ENCODE measurements at places on chromosomes 12 and 14.

DNA sequence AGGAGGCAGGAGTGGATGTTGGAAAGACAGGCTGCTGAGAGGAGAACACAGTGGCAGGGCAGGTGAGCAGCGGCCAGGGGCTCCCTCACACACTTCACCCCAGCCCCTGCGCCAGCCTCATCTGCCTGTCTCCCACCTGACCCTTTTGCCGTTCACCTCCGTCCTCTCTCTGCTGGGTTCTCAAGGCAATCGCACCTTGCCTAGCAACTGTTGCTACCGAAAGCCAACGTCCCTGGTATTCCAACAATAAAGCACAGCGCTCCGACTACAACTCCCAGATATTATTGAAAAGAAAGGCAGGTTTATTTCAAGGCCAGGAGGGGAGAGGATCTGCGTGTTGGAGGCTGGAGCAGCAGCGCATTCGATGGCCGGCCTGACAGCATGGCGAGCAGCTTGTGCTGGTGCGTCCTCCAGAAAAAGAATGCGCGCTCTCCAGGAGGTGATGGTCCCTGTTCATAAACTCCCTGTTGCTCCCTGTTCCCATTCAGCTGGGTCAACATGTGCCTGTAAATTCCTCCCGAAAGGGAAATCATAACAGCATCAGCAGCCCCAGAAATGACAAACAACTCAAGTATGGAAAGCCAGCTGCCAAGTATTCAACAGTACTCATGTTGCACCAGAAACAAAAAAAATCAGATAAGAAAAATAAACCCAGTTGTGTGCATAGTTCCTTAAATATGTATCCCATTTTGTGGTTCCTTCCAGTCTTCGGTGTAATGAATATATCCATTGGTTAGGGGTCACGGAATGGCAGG, 153.0 kb upstream of the DIO3 start:
- no peak for DNase-seq
- H3K27me3 ChIP-seq: peaks cover 7% of the 10 kb centered on the region
- H3K36me3 ChIP-seq: no peaks in the 10 kb centered on the region
- H3K4me3 ChIP-seq: no peak overlapping the region
- no peak overlapping the region for H3K27ac ChIP-seq

DNA sequence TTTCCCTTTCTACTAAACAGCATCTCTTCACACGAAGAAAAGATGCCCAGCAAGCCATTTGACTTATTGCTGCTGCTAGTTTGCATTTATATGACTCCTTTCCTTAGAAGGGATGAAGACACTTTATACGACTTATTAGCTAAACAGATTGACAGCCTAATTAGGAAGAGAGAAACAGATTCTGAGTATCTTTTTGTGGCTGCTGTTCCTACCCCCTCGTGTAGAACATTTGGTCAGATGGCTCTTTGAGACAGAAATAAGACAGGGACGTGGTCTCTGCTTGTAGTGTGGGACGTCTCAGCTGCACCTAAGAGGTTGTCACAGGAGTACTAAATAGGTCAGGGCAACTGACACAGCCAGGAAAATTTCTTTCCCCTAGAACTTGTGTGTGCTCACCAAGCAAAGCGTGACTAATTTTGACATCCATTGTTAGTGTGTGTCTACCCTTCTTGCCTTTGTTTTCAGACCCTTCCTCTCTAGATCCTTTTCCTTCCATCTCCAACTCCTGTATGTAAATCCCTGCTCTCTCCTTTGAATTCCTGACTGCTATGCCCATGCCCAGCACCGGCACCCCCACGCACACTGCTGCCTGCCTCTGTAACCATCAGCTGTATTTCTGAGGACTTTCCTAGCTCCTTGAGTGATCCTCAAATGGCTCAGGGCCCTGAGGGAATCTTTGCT, 83.2 kb downstream of the DAD1 start:
- peak overlapping the region; percentile 83 for H3K27ac ChIP-seq
- no peaks in the 10 kb centered on the region for H3K27me3 ChIP-seq
- DNase-seq: no peak
- peaks cover 28% of the 10 kb centered on the region for H3K4me1 ChIP-seq
- H3K36me3 ChIP-seq: peaks cover 8% of the 10 kb centered on the region

GRCh38 chr12:14303661-14304155, 61.8 kb upstream of the ATF7IP start:
- no peak overlapping the region for H3K4me3 ChIP-seq
- H3K27ac ChIP-seq: no peak overlapping the region
- H3K36me3 ChIP-seq: no peaks in the 10 kb centered on the region
- no peaks in the 10 kb centered on the region for H3K27me3 ChIP-seq

- H3K4me1 ChIP-seq: peaks cover 9% of the 10 kb centered on the region
- no peak overlapping the region for H3K4me3 ChIP-seq
- no peak overlapping the region for H3K27ac ChIP-seq
- DNase-seq: no peak
These were observed 29.4 kb downstream of the ELK3 start for GRCh38 chr12:96223411-96224218.

DNA sequence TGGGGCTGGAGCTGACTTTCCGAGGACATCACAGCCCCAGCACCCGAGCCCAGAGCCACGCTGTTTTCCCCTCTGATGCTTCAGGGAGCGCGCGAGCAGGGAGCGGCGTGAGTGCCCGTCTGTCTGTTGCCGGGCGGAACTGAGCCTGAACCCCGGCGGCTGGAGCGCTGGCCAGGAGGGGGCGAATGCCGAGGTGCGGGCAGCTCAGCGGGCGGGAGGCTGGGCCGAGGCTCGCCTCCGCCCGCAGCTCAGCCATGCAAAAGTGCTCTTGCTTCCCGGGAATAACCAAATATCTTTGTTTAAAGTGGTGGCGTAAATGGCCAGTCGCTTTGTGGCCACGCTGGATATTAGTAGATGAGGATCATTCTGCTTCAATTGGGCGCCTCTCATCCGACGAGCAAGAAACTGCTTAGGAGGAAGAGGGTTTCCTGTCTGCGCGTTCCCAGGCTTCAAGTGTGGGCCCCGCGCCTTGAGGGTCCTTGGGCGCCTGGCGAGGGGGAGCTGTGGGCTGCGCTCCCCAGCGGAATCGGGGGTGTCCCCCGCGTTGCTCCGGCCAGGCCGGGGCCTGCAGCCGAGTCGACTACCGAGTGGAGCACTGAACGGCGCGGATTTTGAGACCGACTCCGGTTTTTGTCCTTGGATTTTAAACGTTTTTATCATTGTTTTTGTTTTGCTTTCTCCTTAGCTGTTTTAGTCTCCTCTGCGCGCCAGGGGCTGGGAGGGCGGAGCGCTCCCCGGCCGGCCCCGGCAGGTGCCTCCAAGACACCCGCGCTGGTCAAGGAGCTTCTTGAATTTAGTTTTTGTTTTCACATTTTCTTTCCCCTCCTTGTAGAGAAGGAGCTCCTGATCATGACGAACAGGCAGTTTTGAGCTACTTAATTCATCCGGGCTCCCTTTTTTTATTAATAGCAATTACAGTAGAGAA, 831 bp upstream of the NKX2-1 start:
- no peak overlapping the region for H3K4me3 ChIP-seq
- H3K4me1 ChIP-seq: peaks cover 11% of the 10 kb centered on the region
- no peaks in the 10 kb centered on the region for H3K36me3 ChIP-seq
- peaks cover 46% of the 10 kb centered on the region for H3K27me3 ChIP-seq
- DNase-seq: no peak

DNA sequence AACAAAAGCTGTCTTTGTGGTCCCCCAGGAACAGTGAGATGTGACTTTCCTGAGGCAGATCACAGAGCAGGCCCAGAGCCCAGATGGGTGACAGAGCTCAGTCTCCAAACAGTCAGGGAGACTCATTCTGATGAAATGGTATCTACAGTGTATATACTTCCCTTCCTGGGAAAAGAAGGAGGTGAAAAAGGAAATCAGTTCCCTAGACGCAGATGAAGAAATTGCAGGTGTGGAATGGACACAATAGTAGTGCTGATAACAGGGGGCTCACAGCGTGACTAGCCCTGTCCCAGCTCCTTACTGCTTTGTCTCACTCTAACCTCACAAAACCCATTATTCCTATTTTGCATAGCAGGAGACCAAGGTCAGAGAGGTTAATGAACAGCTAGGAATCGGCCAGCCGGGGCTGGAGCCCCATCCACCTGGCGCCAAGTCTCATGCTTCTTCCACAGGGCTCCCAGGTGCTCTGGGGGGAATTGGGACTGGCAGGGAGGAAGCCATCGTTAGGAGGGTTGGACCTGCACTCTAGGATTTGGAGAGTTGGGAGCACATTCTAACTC, 11.9 kb downstream of the KCNH3 start:
- peaks cover 15% of the 10 kb centered on the region for H3K27me3 ChIP-seq
- no peak overlapping the region for H3K27ac ChIP-seq
- H3K4me1 ChIP-seq: peaks cover 8% of the 10 kb centered on the region
- no peak overlapping the region for H3K4me3 ChIP-seq

DNA sequence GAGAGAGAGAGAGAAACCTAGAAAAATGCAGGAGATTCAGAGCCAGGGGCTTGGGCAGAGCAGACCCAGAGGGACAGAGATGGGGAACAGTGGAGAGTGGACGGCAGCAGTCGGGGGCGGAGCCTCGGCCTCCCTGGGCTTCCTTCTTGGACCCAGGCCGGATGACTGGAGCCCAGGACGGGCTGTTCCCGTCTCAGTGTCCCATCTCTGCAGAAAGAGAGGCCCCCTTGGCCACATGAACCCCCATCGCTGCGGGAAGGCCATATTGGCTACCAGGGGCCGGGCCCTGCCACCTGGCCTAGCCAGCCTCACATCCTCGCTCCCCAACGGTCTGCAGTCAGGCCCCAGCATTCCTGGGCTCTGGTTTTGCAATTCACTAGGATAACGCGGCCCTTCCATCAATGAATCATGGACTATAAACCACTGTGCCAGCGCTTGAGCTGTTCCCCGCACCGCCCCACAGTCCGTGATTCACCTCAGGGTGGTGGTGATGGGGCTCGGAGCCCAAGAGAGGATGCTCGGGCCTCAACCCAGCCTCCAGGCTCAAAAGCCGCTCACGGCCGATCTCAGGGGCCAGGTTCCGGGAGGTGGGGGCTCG, 116.5 kb downstream of the RFLNA start:
- H3K4me1 ChIP-seq: no peaks in the 10 kb centered on the region
- H3K27ac ChIP-seq: no peak overlapping the region
- peaks cover 31% of the 10 kb centered on the region for H3K36me3 ChIP-seq
- H3K4me3 ChIP-seq: no peak overlapping the region

DNA sequence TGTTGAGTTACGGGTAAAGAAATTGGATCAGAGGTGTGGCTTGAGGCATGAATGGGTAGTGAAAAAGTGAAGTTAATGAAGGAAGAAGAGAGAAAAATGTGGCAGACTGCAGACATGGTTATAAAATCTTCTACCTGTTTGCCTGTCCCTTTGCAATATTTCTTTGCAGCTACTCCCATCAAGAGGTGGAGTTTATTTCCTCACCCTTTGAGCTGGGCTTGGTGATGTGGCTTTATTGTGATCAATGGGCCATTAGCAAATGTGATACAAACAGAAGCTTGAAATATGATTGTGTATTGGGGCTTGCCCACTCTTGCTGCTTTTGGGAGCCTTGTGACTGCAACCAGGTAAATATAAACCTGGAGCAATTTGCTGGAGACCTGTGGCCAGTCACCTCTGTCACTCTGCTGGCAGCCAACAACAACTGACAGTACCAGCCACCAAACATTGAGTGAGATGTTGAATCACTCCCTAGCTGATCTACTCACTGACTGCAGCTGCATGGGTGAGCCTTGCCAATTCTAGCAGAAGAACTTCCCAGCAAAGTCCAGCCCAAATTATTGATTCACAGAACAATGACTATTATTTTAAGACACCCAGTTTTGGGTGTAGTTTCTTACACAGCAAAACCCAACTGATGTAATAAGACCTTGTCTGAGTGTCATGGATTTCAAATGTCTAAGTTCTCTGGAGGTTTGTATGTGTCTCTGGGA, 151.0 kb upstream of the ATP2B1 start:
- no peaks in the 10 kb centered on the region for H3K27me3 ChIP-seq
- no peak overlapping the region for H3K4me3 ChIP-seq
- no peak for DNase-seq
- H3K27ac ChIP-seq: no peak overlapping the region
- H3K36me3 ChIP-seq: no peaks in the 10 kb centered on the region
- H3K4me1 ChIP-seq: peaks cover 32% of the 10 kb centered on the region

DNA sequence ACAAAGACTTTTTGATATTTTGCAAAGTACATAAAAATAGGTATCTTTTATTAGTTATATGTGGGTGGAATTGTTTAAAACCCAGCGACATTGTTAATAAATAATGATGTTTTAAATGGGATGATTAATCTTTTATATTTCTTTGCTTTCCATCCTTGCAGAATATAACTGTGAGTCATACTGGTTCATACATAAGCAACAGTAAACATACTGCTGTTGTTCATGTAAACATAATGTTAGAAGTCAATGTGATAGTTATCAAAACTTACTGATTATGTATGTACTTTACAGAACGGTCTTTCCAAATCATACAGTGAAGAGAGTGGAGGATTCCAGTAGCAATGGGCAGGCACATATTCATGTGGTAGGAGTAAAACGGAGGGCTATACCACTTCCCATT, 119.8 kb downstream of the ARID2 start:
- DNase-seq: no peak
- H3K27ac ChIP-seq: no peak overlapping the region
- H3K4me3 ChIP-seq: no peak overlapping the region
- H3K27me3 ChIP-seq: no peaks in the 10 kb centered on the region

GRCh38 chr12:124415064-124415463, 120.2 kb downstream of the RFLNA start:
- no peak overlapping the region for H3K4me3 ChIP-seq
- no peak for DNase-seq
- no peaks in the 10 kb centered on the region for H3K4me1 ChIP-seq
- no peaks in the 10 kb centered on the region for H3K27me3 ChIP-seq
- H3K27ac ChIP-seq: no peak overlapping the region

- no peak for DNase-seq
- H3K4me1 ChIP-seq: no peaks in the 10 kb centered on the region
- H3K27me3 ChIP-seq: no peaks in the 10 kb centered on the region
- H3K4me3 ChIP-seq: no peak overlapping the region
- peaks cover 8% of the 10 kb centered on the region for H3K36me3 ChIP-seq
These were observed 232.1 kb downstream of the FOXN3 start for GRCh38 chr14:89184952-89185351.

- no peak overlapping the region for H3K27ac ChIP-seq
- H3K36me3 ChIP-seq: no peaks in the 10 kb centered on the region
- no peaks in the 10 kb centered on the region for H3K27me3 ChIP-seq
- no peak overlapping the region for H3K4me3 ChIP-seq
- DNase-seq: no peak
These were observed 35.2 kb upstream of the PTGR2 start for GRCh38 chr14:73816393-73816816.

DNA sequence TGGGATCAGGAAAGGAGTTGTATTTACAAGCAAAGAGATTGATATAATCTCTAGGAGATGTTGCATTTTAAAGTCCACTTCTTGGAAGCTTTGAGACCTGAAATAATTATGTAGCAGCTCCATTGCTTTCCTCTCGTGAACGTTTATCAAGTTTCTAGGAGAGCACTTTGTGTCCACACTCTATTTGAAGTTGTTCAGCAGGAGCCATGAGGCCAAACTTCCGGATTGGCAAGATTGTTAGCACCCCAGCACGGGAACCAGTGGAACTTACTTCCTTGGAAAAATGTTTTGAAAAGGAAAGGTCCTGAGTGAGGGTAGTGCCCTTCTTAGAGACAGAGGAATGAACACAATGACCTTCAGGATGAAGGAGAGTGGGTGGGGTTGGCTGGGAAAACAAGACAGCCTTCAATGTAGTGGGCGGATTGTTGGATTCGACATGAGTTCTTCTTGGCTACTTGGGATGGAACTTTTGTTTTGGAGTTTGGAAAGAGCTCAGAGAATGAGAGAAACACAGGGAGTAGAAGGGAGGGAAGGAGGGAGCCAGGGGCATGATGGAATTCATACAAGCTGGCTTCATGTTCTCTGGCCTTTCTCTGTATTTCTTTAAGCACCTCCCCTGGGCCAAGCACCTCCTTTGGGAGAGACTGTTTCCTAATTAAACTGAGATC, 23.8 kb upstream of the CISTR start:
- no peaks in the 10 kb centered on the region for H3K27me3 ChIP-seq
- DNase-seq: no peak
- H3K4me1 ChIP-seq: no peaks in the 10 kb centered on the region
- H3K36me3 ChIP-seq: no peaks in the 10 kb centered on the region

- DNase-seq: no peak
- no peak overlapping the region for H3K4me3 ChIP-seq
- H3K27me3 ChIP-seq: no peaks in the 10 kb centered on the region
These were observed 35.5 kb downstream of the LRRC74A start for GRCh38 chr14:76861574-76862255.

Data from effector memory CD4-positive, alpha-beta T cell (primary cell).